ENCODE measurements at places on chromosomes 1 and 21.

DNA sequence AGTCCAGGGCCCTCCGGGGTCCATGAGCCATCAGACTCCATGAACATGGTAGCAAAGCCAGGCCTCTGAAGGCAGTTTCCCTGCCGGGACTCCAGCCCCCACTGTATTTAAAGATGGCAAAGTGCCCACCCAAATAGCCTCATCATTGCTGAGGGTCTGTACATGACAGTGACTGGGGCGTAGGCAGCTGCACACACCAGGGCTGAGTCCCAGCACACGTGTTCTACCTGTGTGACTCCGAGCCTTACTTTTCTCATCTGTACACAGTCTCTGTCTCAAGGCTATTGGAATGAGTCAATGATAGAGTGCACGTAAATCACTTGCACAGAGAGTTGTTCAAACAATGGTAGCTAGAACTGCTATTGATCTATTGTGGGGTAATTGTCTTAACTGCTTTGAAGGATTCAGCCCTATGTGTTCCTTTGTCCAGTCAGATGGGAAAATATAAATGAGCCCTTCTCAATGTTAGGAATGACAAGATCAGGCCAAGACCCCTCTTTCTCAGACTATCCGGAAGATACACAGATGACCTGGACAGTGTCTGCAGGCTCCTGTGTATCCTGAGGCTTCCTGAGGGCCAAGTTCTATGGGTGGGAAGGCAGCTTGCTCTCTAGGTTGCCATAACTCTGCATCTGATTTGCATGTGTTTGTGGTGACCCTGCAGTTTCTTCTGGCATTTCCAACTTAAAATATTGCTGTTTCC is 48.9 kb downstream of the RASSF5 start:
- DNase-seq: no peak

DNA sequence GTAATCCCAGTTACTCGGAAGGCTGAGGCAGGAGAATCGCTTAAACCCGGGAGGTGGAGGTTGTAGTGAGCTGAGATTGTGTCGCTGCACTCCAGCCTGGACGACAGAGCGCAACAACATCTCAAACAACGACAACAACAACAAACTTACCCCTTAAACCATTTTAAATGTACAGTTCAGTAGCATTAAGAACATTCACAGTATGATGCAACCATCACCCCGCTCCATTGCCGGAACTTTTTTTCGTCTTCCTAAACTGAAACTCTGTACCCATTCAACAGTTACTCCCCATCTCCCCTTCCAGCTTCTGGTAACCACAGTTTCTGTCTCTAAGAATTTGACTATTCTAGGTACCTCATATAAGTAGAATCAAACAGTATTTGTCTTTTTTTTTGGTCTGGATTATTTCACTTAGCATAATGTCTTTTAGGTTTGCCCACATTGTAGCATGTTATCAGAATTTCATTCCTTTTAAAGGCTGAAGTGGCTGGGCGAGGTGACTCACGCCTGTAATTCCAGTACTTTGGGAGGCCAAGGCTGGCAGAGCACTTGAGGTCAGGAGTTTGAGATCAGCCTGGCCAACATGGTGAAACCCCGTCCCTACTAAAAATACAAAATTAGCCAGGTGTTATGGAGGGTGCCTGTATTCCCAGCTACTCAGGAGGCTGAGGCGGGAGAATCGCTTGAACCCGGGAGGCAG is 19.6 kb downstream of the CA6 start:
- DNase-seq: no peak

DNA sequence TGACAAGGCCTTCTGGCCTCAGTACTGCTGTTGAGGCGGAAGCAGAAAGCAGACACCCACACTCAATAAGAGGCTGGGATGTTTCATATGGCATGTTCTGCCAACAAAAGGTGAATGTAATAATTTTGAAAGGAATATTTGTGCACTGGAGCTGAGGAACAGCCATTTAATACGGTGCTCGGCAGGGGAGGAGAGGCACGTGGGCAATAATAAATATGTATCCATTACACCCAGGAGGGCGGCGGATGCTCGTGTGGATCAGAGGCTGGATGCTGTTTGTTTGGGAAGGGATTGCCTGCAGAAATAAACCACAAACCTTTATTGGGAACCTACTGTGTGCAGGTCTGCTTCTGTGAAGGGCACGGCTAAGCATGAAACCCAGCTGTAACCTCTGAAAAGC is 92.0 kb downstream of the VWA5B1 start:
- no peak for DNase-seq

DNA sequence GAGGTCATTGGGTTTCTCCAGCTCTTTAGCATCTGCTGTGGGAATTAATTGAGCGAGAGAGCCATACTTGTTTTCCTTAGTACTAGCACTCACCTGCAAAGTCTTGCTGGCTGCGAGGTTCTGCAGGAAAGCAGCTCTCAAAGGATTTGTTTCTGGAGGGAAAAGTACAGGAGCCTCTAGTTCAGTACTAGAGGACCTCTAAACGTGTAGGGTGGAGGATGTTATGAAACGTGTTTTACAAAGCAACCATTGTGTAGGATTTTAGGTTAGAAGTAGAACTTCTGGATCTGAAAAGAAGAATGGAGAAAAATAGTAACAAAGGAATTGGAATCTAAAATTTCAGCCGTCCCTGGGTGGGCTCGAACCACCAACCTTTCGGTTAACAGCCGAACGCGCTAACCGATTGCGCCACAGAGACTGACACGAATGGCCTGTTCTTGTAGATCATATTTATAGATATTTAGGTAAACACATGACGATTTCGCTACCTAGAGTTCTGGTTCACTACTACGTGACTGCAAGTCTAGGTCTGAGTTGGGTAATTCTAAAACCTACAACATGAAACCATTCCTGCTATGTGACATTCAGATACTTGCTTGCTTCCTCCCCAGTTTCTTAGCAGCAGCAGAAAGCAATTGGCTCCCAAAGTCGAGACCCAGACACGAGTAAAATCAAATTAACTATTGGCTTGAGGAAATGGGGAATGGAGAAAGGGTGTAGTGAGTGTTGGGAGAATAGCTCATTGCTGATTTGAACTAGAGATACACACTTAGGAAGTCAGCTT is 60.2 kb upstream of the CFAP126 start:
- peak; percentile 80 for DNase-seq

DNA sequence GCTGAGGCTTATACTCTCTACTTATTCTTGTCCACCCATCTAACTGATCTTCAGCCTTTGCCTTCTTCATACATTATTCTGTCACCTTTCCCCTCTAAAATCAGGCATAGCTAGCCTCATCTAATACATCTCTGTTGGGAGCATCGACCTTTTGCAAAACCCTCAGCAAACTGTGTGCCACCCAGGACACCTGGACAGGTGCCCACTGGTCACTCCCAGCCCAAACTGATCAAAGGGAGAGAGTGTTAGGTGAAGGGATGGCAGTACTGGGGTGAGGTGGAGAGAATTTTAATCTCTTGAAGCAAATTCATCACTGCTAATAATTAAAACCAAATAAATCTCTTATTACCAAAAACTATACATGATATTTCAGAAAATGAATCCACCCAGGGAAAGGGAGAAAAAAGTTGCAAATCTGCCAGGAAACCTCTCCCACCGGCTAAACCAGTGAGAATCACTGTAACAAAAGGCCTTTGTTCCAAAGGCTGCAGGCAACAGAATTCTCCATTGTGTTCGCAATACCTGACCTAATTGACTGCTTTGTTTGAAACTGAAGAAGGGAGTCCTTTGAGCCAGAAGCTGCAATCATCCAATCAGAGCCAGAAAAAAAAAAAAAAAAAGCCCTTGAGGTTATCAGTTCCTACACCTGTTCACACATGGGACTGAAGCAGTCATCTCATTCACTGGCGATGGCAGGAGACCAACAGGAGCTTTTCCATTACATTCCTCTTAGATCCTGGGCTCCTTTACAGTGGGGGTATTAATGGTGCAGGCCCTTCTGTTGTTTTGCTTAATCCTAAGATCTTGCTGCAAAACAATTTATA is 172.6 kb downstream of the APP start:
- DNase-seq: no peak

GRCh38 chr1:62352387-62352786 is 33.2 kb upstream of the KANK4 start:
- no peak for DNase-seq

DNA sequence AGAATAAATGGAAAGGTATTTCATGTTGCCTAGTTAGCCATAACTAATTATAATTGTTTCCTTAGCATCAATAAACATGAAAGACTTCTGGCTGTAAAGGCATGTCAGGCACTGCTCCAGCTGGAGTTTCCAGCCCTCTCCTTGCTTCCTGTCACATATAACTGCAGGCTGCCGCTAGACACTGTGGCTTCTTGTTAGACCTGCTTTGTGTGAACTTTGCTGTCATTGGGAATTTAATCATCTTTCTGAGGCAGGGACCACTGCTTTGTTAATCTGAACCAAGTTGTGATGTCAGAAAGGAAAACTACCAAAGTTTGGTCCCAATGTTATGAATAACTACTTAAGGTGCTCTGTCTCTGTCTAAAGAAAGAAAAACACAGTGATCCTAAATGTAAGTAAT is 90.3 kb upstream of the DUSP10 start:
- DNase-seq: no peak

- no peak for DNase-seq
Observed at GRCh38 chr1:163006051-163006834, 62.9 kb upstream of the RGS4 start.
